ENCODE measurements at places on chromosomes 16 and 17.

DNA sequence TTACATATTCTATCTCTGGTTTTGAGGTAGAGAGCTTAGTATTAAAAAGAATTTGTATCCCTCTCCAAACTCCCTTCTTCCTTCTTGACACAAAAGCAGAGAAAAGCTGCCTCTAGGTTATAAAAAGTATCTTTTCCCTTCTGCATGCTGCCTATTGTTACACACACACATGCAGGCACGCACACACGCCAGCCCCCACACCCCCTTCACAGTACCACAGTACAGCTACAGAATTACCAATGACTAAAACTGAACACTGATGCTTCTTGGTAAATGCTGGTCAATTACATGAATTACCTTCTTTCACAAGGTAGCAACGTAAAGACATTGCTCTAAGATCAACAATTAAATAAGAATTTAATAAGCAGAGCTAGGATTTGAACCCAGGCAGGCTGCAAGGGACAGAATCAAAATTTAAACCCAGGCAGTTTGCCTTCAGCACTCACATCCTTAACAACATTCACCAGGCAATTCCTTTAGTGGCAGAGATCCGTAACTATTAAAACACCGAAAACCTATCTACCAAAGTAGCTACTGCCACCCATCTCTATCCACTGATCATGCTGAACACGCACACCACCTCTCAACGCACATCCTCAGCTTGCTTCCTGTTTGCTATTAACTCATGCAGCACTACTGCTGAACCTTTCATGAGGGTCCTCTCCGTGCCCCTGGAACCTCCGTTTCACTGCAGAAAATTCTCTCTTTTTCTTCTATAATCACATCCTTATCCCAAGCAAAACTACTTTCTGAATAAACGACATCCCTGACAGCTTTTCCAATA, 37.8 kb downstream of the YWHAE start:
- no peak for DNase-seq

GRCh38 chr16:66524601-66525164, 25.2 kb downstream of the TK2 start:
- DNase-seq, result peak; percentile 30

GRCh38 chr17:49342575-49342936, 19.5 kb downstream of the ZNF652 start:
- no peak for DNase-seq

DNA sequence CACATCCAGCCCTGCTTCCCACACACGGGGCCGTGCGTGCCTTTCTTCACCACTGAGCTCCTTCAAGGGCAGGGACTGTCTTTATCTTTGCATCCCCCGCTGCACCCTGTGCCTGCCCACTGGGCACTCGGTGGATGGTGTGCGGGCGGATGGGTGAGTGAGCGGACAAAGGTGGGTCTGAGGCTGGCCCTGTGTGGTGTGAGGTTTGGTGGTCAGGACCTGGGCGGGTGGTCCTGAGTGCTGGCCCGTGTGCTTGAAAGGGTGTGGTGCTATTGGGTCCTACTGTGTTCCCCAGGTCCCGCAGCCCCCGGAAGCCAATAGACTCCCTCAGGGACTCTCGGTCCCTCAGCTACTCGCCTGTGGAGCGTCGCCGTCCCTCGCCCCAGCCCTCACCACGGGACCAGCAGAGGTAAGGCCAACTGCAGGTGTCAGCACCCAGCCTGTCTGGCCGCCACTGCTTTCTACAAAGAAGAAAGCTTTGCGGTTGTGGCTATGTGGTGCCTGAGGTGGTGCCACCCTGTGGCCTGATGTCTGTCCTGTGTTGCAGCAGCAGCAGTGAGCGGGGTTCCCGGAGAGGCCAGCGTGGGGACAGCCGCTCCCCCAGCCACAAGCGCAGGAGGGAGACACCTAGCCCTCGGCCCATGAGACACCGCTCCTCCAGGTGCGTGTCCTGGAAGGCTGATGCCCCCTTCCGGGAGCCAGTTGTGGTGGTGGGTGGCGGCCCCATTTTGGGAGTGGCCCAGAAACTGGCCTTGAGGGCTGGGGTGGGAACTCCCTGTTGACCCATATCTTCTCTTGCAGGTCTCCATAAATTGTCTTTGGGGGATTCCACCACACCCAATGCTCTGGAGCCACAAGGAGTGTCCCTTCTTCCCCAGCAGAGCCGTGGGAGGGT, 6.8 kb downstream of the ELOB start:
- no peak for DNase-seq

- peak; percentile 70 for DNase-seq
Observed at GRCh38 chr17:57946798-57947358, 8.3 kb downstream of the CUEDC1 start.

- DNase-seq, result no peak
Observed at GRCh38 chr16:30478766-30479478, 6.4 kb downstream of the ITGAL start.

All from hippocampal formation (tissue), 2 donors.